Activated gamma-delta T cell treated with Interleukin-2 at 50 U/mL for 16 hours (primary cell): ENCODE measurements at places on chromosomes 5 and 9.

DNA sequence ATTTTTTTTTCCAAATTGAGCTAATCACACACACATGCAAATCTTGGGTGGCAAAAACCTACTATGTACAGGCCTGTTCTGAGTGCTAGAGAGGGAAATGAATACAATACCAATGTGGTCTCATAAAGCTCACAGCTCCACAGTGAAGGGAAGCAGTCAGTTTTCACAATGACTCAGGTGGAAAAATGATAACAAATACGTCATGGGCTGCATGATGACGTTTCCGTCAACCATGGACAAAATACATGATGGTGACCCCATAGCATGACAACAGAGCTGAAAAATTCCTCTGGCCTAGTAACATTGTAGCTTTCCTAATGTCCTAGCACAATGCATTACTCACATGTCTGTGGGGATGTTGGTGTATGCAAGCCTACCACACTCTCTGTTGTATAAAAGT lies 252.5 kb downstream of the TRIM32 start:
- DNase-seq = no peak

DNA sequence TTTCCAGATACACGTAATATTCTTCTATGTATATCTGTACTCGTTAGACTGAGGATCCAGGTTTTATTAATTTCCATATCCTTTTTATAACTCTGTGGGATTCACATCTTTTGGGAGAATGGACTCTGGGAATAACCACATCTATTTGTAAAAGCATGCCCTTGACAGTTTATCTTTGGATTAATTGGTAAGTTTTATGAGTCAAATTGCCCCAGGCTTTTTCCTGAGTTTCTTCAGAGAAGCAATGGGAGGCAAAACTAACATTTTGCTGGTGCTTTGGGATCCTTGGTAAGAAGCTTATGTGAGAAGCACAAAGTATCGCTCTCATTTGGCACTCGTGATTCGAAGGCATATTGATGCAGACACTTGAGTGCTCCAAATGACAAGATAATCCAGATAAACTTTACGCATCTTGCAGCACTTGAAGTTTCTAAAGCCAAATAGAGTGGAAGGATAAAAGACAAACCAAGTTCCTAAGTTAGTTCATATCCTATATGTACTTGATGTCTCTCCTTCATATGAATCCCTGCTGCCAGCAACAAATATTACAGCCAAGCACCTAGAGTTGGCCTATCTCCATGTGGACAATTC lies 324.7 kb downstream of the TLE4 start:
- DNase-seq = no peak

GRCh38 chr5:10453545-10453944 lies 11.9 kb downstream of the ROPN1L start:
- no peak for DNase-seq

DNA sequence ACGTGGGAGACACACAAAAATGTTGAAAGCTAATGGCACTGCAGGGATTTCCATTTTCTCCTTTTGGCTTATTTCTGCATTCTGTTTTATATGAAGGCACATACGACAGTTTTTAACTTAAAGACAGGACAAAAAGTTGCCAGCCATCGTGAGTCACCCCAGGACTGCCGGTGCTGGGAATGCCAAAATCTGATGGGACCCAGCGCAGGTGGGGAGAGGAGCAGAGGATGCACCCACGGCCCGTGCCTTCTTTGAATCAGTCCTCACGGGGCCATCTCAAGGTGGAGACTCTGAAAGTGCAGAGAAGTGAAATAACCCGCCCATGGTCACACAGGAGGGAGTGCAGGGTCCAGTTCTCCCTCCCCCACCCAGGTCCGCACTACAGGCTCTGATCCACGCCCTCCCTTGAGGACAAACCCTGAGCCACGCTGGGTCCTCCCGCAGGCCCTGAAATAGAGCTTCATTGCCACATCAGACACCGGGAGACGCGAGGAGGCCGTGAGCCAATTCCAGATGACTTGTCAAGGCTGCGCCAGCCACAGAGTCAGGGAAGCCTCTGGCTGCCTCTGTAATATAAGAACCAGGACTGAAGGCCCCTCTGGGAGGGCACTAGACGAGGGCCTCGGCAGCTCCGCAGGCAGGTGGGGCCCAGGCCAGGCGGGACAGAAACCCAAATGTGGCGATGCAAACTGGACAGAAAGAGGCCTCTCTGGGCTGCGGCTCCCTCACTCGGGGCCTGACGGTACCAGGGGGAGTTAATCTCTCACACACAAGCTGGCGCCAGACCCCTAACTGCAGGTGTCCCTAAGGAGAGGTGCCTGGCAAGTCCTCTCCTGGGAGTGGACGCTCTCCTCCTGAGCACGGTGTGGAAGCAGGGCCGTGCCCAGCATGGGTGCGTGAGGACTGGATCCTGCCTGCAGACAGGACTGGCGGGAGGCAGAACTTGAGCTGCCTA lies 22.9 kb downstream of the ADAMTS2 start:
- DNase-seq = no peak

GRCh38 chr5:58922461-58923171 lies 339.7 kb downstream of the RAB3C start:
- no peak for DNase-seq

DNA sequence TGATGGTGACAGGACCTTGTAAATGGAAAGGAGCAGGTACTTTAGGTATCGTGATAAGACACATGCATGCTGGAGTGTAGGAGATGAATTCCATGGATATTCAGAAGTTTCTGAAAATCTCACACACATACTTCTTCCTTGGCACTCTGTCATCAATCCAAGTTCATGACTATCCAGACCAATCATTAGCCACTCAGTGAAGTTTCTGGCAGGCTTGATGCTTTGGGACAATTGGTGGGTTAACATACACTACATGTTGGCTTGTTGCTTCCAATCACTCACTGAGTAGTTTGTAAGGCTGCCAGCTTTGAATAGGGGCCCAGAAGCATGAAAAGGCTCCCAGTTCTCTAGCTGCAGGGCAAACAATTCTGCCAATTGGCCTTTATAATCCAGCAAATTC lies 147.6 kb downstream of the CEMIP2 start:
- DNase-seq = no peak

DNA sequence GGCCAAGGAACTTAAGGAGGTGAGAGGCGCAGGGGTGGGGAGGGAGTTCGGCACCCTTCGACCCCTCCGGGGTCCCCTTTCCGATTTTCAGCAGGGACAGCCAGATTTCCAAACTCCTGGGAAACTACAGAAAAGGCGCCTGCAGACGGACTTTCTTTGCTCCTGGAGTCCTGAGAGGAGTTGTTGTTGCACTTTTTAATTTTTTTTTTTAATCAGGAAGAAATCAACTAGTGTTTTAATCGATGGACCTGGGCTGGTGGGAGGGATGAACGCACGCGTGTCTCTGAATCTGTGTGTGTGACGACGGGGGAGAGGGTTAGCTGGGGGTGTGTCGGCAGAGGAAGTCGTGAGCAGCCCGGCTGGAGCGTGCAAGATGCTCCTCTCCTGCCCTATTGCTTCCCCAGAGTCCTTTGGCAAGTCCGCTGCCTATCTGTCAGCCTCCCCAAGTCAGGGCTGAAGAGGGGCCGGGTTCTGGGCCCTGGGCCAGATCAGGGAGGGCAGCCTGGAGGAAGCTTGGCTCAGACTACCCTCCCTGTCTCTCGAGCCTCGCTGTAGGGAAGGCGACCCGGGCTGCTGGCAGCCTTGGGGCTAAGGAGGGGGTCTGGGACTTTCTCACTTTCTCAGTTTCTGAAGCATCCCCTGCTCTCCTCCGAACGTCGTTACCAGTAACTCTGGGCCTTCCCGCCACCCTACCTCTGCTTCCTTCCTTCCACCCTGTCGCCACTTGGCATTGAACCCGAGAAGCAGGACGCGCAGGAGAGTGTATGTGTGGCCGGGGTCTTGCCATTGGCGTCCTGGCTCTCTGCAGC lies 731 bp downstream of the PRR16 start:
- no peak for DNase-seq

- DNase-seq = no peak
Measured at GRCh38 chr9:134678206-134678605, 36.6 kb downstream of the COL5A1 start.

DNA sequence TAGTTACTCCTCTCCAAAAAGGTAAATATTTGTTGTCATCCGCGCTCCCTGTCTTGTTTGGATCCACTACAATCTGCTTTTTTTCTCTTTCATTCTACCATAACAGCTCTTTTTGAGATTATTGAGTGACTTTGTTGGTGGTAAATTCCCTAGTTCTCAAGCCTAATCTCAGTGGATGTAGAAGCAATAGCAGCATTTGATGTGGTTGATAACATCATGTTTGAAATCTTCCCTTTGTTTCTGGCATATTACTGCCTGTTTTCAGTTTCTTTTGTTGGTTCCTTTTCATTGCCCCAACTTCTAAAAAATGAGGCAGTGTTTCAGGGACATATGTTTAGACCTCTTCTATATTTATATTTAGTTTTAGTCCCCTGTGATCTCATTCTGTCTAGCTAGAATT lies 8.9 kb downstream of the CDC42SE2 start:
- DNase-seq = no peak

DNA sequence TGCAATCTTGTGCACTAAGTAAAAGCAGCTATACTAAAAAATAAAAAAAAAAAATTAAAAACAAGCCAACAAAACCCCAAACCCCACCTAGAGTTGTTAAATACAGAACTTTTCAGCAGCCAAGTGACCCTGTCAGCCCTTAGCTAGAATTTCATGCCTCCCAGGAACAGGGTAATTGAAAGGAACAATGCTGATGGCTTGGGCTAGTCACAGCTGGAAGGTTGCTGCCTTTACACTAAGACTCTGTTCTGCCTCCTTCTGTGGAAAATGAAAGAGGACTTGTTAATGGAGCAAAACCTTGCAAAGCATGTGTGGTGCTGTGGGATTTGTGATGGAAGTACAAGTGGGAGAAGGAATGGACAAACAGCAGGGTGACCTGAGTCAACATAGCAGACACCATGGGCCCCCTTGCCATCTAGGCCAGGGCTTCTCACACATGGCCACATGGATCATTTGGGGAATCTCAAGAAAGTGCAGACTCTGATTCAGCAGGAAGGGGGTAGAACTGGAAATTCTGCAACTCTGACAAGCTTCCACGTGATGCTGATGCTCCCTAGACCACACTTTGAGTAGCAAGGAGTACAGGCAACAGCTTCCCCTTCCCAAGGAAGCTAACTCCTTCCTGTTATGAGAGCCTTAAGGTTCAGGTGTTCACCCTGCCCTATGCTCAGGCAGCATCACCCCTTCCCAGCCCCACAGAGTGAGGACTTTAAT lies 14.9 kb upstream of the TMEM252 start:
- DNase-seq = no peak

DNA sequence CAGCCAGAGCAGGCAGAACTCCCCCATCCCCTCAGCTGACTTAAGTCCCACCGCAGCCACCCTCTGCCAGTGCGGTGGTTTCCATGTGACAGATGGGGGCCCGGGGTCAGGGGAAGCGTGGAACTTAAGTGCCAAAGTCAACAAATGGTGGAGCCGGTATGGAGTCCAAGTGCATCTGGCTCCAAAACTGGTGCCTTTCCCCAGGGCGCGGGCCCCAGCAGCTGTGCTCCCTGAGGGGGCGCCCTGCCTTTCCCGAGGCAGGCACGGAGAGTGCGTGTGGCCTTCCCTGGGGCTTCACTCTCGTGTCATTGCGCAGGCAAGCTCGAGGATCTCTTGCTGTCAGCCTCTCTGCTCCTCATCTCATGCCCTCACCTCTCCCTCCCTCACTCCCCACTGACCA lies 33.8 kb downstream of the SLC46A2 start:
- DNase-seq = no peak

GRCh38 chr5:129199308-129199707 lies 104.8 kb downstream of the ISOC1 start:
- DNase-seq = no peak

- no peak for DNase-seq
Measured at GRCh38 chr9:22332202-22332601, 114.4 kb upstream of the DMRTA1 start.

DNA sequence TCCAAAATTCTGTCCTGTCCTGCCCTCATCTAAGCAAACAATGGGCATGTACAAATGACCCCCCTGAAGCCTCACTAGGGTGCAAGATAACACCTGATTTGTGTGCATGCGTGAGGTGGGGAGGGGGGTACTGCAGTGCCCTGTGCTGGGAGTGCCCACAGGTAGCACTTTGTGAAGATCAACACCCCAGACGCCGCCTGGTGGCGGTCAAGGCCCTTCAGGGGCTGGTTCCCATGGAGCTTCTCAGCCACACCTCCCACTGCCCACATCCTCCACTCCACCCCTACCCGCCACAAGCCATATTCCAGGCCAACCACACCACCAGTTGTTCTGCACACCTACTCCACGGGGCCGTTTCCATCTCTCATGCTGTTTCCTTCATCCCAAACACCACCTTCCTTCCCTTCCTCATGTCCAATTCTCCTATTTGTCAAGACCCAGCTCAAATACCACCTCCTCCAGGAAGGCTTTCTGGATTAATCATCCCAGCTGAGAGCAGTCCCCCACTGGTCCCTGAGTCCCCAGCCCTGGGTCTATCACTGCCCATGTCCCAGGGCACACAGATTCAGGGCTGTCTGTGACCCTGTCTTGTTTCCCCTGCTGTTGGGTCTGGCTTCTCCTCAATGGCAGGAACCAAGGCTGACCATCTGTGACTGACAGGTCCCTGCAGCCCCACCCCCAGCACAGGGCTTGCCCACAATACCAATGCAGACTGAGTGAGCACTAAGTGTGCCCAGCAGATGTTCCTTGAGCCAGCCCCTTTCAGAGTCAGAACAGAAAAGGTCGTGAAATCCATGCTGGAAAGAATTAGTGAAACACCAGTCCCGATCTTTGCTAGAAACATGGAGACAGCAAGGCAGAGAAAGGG lies 178.4 kb downstream of the PAX5 start:
- DNase-seq = peak; percentile 28

GRCh38 chr5:115209279-115209678 lies 39.6 kb upstream of the TRIM36 start:
- no peak for DNase-seq

DNA sequence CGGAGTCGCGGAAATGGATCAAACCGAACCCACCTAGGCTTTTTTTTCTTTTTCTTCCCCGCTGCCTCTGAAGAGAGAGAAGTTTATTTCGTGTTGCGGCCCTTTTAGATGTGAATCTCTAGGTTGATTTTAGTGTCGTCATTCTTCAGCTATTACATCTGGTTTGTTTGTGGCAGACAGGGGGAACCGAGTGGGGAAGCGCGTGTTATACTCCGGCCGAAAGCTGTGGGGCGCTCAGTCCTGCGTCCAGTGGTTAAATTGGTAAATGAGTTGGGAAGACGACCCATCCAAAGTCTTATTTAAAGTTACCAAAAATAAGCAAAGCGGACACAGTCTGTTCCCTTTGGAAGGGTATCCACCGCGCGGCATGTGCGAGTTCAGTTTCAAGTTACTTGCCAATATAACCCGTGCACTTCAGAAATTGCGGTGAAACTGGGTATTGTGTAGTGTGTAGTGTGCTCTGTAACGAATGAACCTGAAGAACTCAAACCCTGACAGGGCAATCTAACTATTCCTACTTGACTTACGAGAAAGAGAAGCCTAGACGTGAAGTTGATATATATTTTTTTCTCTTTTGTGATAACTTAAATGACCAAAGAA lies 1.3 kb downstream of the MAN2A1 start:
- DNase-seq = peak; percentile 43

- DNase-seq = no peak
Measured at GRCh38 chr9:98706651-98707165, 2.0 kb downstream of the GABBR2 start.

DNA sequence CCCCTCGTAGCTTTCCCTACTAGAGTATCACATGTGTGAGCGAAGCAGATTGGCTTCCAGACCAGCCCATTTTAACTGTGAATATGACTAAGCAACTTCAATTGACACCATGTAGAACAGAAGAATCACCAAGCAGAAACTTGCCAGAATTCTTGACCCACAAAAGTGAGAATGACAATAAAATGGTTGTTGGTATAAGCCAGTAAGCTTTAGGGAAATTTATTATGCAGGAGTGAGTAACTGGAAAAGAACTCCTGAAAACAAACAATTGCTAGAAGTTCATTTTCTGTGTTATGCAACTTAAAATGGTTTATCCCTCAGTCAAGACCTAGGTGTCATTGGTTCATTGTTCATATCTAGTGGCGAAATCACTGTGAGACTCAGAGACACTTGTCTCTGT lies 303.1 kb downstream of the DMRT2 start:
- DNase-seq = no peak
